Stimulated activated CD8-positive, alpha-beta memory T cell treated with anti-CD3 and anti-CD28 coated beads, Interleukin-7, amount 100 ng/mL, for 1 hour (primary cell): ENCODE measurements at places on chromosomes 7 and 10.

DNA sequence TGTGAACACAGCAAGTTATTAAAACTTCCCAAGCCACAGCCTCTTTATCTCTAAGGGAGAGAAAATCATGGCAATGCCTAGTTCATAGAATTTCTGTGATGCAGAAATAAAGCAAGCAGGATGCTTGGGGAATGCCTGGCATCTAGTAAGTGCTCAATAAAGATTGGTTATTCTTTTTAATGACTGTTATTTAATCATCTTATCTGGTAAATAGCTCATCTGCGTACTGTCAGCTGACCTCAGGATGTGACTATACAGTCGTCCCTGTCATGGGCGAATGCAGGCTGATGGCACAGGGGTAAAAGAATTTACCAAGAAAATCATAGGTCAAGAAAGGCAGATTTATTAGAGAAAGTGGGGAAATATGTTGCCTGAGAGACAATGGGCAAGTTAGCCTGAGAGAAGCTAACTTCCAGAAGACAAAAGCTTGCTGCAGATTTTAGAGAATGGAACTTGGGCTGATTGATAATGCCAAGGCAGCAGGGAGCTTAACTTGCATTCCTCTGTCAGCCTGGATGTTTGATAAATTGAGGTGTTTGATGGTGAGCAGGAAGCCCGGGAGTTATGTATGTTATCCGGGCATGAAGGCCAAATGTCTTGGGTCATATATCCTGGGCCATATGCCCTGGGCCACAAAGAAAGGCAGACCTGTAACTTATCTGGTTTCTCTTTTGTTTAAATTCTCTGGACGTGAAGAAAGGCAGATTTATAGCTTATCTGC is 126.0 kb downstream of the KCNMA1 start:
- no peak for DNase-seq

DNA sequence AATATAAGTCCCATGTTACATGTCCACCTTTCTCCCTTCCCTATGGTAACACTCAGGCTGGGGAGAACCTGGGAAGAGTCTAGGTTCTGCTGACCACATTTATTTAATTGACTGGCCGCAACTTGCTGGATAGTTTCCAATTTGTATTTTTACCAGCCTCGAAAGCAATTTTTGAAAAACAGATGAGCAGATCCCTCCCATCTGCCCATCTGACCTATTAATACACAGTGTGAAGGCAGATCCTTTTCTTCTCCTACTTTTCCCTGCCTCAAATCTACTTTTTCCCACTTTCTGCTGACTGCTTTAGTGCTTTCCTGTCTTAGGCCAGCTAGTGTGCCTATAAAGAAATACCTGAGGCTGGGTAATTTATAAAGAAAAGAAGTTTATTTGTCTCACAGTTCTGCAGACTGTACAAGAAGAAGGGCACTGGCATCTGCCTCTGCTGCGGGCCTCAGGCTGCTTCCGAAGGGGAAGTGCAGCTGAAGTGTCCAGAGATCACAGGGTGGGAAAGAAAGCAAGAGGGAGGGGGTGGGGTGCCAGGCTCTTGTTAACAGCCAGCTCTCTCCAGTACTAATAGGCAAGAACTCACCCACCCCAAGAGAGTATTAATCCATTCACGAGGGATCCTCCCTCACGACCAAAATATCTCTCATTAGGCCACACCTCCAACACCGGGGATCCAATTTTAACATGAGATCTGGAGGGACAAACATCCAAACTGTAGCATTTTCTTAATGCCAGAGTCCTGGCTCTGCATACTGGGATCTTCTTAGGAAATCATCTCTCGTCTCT is 336.0 kb upstream of the IGFBP3 start:
- no peak for DNase-seq

DNA sequence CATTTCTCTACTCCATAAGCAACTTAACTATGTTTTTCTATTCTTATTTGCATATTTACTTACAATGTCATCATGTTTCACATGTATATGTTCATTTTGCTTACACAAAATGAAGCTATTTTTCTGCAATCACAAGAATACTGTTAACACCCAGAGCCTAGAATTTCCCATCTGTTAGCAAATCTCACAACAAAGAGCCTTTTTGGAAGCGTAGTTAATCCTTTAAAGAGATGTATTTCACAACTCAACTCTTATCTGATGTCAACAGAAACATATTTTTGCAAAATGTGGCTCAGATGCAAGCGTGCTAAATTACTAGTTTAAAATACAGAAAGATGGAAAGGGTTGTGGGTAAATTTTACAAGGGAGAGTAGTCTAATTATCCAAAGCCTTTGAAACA is 110.6 kb upstream of the COL1A2 start:
- DNase-seq: no peak

DNA sequence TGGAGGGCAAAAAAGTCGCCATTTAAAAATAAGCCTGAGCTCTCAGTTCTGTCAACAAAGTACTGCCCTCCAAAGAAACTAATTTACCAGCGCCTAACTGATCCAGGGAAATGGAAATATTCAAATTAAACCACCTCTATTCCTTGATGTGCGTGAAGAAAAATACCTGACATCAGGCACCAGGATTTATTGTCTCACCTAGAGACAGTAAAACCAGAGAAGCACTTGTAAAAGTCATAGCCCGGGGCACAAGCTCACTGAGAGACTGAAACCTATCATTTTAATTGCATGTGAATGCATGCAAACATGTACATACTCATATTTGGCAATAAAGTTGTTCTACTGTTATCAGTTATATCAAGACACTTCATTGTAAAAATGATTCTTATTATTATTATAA is 147.3 kb upstream of the VSTM2A start:
- no peak for DNase-seq

GRCh38 chr7:12625836-12626235 is 55.3 kb downstream of the SCIN start:
- no peak for DNase-seq

DNA sequence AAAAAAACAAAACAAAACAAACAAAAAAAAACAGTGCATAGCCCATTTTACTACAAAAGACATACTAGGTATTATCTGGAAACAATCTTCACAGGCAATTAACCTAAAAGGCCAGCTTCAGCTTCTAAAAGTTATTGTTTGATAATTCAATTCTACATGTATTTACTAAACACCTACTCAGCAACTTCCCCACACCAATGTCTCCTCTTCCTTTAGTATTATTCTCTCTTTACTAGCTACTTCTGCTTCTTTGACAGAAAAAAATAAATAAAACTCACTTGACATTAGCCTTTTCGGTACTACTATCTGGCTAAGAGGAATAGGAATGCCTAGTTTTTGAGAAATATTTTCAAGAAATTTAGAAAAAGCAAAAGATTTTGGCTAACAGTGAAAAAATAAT is 2.8 kb downstream of the TM9SF3 start:
- no peak for DNase-seq

DNA sequence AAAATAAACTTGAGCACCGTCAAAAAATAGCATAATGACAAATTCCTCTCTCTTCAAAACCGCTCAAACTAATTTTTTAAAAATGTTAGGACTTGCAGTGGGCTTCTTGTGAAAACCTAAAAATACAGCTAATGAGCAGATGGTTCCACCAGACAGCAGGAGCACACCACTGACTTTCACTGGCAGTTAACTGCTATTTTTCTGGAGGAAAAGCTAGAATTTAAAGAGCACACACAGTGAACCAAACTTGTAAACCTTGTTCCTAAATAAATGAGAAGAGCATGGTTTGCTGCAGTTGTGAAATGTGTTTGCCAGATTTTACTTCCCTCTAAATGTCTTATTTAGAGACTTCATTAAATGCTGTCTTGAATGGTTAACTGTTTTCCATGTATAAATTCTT is 143.9 kb downstream of the RAPGEF5 start:
- DNase-seq: no peak
